ENCODE measurements at places on chromosomes 11 and 22.
A peak's percentile ranks its signal among the peaks of the same experiment; 100 is the strongest.

- DNase-seq, result no peak
These were observed 41.6 kb downstream of the MRTFA start for GRCh38 chr22:40594924-40595323.

DNA sequence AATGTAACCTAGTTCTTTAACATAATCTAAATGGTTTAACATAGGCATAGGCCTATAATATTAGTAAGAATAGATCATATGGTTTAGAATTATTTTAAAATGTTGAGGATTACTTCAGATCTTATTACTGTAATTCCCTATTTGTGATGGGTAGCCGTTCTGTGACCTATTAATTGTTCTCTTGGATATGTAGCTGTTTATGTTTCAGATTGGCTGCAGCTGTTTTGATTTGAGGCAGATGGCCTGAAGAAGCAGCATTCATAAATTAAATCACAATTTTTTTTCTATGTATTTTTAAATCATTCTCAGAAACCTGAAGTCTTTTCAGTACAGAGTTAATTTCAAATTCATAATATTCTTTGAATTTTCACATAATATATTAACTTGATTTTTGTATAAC is 104.5 kb downstream of the PDE3B start:
- no peak for DNase-seq

DNA sequence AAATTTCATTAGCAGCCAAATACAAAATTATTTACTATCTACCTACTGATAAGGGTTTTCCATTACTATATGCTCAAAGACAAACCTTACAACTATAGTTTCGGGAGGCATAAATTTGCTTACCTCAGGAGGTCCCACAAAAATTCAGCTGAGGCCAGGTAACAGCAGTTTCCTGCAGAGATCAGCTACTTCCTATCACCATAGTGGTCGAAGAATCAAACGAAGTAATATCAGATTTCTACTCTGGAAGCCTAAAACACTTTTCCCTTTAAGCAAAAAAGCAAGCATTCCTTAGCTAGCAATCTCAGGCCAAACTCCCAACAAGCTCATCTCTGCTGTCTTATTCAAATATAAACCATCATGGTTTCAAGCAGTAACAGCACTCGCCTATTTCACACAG is 3.1 kb downstream of the NAP1L4 start:
- DNase-seq, result no peak

DNA sequence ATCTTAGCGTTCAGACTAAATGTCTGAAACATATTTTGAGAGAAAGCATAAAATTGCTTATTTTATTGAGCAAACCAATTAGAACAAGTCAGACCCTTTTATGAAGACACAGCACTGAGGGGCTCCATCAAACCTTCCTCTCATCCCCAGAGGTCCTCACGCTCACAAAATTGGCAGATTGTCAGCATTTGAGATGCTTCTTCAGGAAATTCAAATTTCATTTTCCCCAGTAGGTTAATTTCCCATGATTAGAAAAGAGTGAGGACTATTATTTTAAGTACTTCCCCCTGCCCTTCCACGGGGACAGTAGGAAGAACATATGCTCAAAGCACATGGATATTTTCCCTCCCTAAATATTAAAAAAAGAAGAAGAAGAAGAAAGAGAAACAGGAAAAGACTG is 851.8 kb downstream of the BRD1 start:
- no peak for DNase-seq

GRCh38 chr22:35231585-35232084 is 25.7 kb upstream of the HMGXB4 start:
- DNase-seq, result peak; percentile 40

GRCh38 chr22:20811971-20812660 is 38.2 kb downstream of the SERPIND1 start:
- no peak for DNase-seq

DNA sequence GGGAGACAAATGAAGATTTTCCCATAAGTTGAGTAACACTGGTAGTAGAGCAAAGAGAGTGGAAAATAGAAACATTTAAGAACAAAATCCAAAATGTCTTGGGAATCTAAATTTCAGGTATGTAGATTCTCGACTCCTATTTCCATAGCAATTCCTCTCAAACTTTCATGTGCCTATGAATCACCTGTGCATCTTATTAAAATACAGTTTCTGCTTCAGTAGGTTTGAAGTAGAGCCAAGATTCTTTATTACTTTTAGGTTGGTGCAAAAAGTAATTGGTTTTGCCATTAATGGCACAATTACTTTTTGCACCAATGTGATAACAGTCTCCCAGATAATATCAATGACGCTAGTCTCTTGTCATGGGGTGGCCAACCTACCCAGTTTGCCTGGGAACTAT is 115.3 kb upstream of the SLC5A12 start:
- no peak for DNase-seq

- DNase-seq, result no peak
These were observed 15.8 kb downstream of the PHLDB1 start for GRCh38 chr11:118623269-118623655.

- no peak for DNase-seq
These were observed 199.7 kb upstream of the POU2AF2 start for GRCh38 chr11:111045874-111046273.

DNA sequence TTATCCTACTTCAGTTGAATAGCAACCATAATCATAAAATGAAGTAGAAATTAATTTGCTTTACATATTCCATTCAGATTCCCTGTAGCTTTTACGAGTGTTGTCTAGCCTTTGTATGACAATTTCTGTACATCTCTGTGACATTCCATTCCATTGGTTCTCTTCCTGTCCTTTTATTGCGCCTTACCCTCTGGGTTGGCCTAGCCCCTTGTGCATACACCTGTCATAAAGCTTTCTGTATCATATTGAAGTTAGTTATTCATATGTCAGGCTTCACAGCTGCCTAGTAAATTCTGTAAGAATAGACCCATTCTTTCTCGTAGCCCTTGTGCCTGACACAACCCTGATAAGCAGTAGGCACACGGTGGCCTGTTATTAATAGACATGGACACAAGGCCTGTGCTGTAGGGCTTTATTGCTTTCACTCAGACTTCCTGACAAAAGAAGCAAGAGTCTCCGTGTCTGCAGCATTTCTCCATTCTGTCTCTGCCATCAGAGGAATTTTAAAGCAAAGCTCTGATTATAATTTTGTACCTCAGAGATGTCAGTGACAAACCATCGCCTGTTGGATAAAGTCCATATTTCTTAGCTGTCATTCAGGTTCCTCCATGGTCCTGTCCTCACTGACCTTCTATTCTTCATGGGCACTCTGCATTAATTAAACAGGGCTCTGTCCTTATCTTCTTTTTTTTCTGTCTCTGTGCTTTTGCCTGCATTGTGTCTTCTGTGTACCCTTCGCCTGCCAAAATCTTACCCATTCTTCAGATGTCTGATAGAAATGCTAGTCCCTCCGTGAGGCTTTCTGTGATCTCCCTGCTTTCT is 49.4 kb downstream of the BID start:
- no peak for DNase-seq

DNA sequence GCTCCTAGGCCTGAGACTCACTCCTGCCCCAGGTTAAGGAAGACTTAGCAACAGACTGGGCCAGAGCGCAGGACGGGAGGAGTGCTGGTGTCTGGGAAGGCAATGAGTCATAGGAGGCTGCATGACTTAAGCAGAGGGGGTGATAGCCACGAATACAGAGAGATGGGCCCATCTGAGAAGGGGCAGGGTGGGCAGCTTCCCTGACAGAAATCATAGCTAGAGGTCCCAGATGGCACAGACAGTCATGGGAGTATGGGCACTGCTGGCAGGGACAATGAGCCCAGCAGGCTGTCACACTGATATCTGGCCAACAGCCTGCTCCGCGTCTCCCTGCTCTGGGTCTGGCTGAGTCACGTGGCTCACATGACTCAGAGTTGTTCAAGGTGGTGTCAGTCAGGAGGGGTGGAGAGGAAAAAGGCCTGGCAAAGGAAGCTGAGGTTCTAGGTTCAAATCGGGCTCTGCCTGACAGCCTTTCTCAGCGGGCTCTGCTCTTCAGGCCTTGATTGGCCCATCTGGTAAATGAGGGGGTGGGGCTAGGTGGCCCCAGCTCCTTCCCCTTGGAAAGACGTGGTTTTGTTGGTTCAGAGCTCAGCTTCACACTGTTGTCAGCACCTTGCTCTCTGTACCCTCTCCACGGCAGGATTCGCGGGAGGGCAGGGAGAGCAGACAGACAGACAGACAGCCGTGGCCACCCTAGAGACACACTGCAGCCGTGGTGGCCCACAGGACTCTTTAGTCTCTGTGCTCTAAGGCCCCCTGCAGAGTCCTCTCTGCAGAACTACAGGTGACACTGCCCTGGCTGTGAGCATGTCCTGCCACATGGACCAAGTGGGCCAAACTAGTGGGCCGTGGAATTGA is 47.8 kb downstream of the DBX1 start:
- no peak for DNase-seq

DNA sequence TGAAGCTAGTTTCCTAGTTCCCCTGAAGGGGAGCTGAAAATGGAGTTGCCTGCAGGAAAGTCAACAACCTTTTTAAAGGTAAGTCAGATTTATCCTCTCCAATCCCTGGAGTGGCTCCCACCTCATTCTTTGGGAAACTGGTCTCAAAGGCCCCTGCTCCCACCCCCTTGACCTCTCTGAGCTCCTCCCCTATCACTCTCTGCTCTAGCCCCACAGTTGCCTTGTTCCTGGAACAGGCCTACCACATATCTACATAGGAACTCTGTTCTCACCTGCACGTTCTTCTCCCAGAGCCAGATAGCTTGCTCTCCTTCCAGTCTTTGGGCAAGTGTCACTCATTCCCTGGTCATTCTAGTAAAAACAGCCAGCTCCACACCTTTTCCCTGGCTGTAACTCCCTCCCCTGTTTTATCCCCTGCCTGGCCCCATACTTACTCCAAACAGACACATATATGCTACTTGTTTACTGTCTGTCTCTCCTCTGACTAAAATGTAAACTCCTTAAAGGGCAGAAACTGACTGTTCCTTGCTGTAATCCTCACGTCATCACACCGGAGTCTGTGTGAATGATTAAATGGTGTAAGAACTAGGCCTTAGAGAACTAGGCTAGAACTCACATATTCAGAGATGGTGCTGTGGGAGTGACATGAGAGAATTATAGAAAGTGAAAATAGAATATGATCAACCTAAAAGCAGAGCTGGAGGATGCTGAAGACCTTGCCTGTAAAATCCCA is 53.3 kb downstream of the TCF20 start:
- DNase-seq, result no peak

- no peak for DNase-seq
These were observed 7.8 kb downstream of the MYEOV start for GRCh38 chr11:69301455-69302401.

DNA sequence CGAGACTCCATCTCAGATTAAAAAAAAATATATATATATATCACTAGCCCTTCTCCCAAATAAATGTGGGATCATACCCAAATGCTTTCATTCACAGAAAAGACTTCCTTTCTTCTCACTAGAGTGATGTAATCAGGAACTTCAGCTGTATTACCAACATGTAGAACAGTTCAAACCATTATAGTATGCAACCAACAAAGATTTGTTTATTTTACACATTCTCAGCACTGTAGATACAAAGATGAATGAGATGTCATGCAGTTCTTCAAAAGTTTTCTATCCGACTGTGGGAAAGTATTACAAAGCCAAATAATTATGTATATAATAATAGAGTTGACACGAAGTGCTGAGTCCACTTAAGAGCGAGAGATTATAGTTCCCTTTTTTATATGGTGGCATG is 22.2 kb upstream of the ZNF143 start:
- DNase-seq, result no peak

DNA sequence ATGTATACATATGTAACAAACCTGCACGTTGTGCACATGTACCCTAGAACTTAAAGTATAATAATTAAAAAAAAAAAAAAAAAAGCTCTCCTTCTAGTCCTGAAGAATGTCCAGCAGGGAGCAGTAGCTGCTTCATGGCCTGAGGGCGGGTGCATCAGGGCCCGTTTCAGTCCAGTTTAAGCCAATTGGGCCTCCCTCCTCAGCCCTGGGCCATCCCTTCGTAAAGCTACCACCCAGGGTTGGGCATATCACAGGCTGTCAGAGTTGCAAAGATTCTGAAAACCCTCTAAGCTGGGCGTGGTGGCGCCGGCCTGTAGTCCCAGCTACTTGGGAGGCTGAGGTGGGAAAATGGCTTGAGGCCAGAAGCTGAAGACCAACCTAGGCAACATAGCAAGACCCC is 5.4 kb downstream of the TMPRSS13 start:
- no peak for DNase-seq
